ENCODE measurements at places on chromosomes 16 and 17.

DNA sequence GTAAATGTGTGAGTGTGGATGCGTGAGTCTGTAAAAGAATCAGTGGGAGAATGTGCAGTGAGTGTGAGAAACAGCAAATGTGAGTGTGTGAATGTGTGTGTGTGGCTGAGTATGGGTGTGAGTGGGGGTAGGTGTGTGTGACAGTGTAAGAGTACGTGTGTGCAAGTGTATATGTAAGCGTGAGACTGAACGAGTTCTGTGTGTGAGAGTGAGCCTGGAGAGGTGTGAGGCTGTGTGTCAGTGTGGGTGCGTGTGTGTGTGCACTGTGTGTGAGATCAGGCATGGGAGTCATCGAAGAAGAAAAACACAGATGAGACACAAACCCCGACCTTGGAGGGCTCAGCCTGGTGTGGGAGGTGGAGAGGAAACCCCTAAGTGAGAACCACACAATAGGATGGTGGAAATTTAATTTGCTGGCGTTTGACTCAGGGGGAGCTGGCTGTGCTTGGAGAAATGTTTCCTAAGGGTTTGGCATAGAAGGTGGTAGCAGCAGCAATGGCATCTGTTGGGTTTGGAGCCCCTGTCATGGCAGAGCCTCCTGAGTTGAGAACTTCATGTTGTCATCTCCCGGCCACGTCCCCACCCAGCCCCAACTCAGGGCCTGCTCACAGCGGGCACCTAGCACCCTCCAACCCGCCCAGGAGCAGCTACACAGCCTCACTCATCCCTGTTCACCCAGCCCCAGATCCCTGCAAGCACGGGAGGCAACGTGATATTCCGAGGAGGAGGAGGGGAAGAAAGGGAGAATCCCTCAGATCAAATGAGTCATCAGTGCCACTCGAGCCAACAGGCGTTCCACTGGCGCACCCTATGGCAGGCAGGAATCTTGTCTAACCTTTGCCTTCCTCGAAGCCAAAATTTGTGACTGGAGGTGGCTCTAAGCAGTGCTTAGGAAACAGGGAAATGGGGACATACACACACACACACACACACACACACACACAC lies 14.3 kb upstream of the NUBP1 start:
- H3K4me3 ChIP-seq, result no peak overlapping the region
- no peak for DNase-seq
- H3K36me3 ChIP-seq, result peaks cover 2% of the 10 kb centered on the region
- no peak overlapping the region for H3K27ac ChIP-seq
- H3K4me1 ChIP-seq, result no peaks in the 10 kb centered on the region

DNA sequence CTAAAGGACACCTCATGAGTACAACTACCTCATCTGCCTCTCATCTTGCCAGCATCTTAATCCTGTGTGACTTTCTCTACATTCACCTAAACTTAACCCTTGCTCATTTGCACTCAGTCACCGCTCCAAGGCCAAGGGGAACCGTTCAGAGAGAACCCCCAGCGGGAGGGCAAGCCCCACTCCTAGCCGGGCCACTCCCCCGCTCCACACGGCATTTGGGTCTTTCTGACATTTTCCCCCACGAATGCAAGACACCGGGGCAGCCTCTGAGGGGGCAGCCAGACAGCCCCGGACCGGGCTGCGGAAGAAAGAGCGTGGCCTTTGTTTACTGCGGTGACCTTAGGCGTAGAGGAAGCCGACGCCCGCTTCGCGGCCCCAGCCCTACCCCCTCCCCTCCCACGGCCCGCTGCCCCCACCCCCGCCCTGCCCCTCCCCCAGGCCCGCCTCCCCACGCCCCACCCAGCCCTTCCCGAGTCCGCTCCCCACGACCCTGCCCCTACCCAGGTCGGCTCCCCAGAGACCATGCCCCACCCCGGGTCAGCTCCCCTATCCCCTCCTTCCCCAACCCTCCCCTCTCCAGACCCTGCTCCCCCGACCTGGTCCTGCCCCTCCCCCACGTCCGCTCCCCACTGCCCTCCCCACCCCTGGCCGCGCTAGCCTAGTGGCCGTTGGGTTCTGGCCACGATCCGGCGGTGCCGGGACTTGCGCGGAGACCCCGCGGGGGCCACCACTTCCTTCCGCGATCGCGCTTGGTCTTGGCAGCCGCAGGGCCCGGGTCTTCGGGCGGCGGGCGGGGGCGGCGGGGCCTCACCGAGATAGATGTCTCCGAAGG lies 789 bp downstream of the CSNK1D start:
- peak overlapping the region; percentile 100 for H3K27ac ChIP-seq
- peaks cover 14% of the 10 kb centered on the region for H3K36me3 ChIP-seq
- H3K4me3 ChIP-seq, result peak overlapping the region; percentile 83
- no peak for DNase-seq

DNA sequence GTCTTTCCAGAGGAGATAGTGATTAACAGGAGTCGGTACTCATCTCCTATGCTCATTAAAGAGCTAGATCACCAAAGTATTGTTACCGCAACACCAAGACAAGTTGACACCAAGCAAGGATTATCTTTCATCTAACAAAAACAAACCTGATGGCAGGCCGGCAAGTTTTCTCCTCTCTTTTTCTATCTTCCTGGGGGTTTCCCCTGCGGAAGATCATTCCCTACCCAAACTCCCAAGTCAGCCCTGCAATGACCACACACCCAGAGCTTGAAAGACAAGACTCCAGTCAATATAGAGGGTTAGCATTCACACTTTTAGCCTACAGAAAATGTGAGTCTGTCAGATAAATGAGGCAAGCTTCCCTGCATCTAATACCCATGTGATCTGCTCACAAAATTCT lies 312.1 kb downstream of the SOX9 start:
- H3K27ac ChIP-seq, result peak overlapping the region; percentile 2
- no peaks in the 10 kb centered on the region for H3K27me3 ChIP-seq
- H3K4me1 ChIP-seq, result peaks cover 47% of the 10 kb centered on the region
- no peaks in the 10 kb centered on the region for H3K36me3 ChIP-seq
- H3K4me3 ChIP-seq, result no peak overlapping the region

- DNase-seq, result no peak
- H3K36me3 ChIP-seq, result peaks cover 52% of the 10 kb centered on the region
Measured at GRCh38 chr16:31185339-31185738, 5.4 kb downstream of the FUS start.

GRCh38 chr16:15970743-15971439 lies 21.5 kb downstream of the ABCC1 start:
- peaks cover 25% of the 10 kb centered on the region for H3K36me3 ChIP-seq
- no peak for DNase-seq
- H3K27me3 ChIP-seq, result no peaks in the 10 kb centered on the region
- H3K4me1 ChIP-seq, result peaks cover 8% of the 10 kb centered on the region
- no peak overlapping the region for H3K4me3 ChIP-seq

DNA sequence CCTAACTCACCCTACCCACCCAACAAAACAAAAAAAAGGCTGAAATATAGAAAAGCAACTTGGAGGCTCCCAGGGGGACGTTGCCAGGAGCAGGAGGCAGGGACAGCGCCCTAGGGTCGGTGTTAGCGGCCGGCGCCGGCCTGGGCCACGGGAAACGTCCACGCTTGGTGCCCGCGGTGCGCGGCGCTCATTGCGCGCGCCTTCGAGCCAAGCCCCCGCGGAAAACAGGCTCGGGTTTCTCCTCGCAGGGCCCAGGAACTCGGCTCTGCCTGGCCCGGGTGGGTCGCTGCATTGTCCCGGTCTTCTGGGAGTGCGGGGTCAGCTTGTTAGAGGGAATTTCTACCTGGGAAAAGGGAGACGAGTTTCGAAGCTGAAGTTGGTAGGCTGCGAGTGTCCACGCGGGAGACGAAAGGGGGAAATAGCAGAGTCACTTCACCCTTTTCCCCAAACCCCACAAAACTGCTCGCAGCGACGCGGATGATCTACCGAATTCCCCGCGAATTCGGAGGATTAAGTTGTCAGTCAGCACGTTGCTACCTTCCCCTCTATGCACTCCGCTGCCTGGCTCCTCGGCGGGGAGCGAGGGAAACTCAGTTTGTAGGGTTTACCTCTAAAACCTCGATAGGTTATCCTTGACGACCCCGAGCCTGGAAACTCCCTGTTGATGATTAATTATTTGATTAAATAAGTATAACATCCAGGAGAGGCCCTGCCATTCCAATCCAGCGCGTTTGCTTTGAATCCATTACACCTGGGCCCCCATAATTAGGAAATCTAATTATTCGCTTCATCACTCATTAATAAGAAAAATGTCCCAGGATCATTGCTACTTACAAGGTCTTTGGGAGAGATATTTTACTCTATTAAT lies 751 bp upstream of the FOXC2 start:
- H3K4me3 ChIP-seq, result peak overlapping the region; percentile 59
- H3K27ac ChIP-seq, result peak overlapping the region; percentile 34
- peaks cover 67% of the 10 kb centered on the region for H3K27me3 ChIP-seq
- no peak for DNase-seq
- H3K36me3 ChIP-seq, result peaks cover 5% of the 10 kb centered on the region

GRCh38 chr17:17313350-17313991 lies 10.3 kb downstream of the NT5M start:
- H3K4me1 ChIP-seq, result no peaks in the 10 kb centered on the region
- H3K36me3 ChIP-seq, result peaks cover 19% of the 10 kb centered on the region
- no peak overlapping the region for H3K4me3 ChIP-seq
- H3K27me3 ChIP-seq, result no peaks in the 10 kb centered on the region
- DNase-seq, result peak; percentile 58

DNA sequence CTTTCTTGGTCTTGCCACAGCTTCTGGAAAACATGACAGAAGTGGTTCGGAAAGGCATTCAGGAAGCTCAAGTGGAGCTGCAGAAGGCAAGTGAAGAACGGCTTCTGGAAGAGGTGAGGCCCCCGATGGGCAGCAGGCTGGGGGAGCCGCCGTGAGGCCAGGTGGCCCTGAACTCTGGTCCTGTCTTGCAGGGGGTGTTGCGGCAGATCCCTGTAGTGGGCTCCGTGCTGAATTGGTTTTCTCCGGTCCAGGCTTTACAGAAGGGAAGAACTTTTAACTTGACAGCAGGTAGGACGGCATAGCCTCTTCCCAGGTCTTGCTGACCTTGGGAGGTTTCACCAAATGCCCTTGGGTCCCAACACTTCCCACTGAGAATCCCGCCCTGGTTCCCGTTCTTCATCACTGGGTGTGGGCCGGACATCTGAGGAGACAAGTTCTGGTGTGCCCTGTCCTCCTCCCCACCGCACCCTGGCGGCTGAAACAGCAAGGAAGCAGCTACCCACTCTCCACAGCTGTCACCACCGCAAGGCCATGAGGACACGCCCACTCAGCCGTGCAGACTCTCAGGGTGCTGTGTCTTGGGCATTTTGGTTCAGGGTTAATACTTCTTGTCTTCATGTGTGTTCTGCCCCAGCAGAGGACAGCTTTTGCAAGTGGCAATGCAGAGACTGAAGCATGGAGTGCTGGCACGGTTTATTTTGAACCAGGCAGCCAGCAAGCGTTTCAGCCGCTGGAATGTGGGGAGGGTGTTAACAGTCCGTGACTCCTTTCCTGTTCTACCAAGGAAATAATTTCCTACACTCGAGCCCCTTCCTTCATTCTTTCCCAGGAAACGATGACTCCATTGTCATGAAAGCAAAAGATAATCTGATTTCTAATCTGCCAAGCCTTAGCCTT lies 21.4 kb downstream of the NTAN1 start:
- no peak overlapping the region for H3K4me3 ChIP-seq
- no peaks in the 10 kb centered on the region for H3K4me1 ChIP-seq

- peak overlapping the region; percentile 69 for H3K27ac ChIP-seq
- H3K4me1 ChIP-seq, result peaks cover 32% of the 10 kb centered on the region
- no peak for DNase-seq
- peaks cover 3% of the 10 kb centered on the region for H3K36me3 ChIP-seq
- H3K27me3 ChIP-seq, result no peaks in the 10 kb centered on the region
- H3K4me3 ChIP-seq, result no peak overlapping the region
Measured at GRCh38 chr17:17732892-17733670, 51.8 kb downstream of the RAI1 start.

DNA sequence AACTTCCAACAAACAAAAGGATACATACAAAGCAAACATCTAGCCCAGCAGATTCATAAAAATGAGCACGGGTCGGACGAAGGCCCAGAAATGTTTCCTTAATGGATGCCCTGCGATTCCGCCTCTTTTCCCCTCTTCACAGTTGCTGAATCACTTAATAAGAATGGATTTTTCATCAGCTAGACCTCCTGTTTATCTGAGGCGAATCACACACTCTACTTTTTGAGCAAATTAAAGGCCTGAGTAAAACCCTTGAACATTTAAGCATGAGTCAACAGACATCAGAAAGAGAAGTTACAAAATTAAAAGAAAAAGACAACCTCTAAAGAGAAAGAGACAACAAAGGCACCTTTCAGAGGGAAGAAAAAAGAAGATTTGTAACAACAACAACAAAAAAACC lies 44.7 kb downstream of the HS3ST3A1 start:
- no peak overlapping the region for H3K4me3 ChIP-seq
- no peak for DNase-seq
- H3K27ac ChIP-seq, result peak overlapping the region; percentile 32
- H3K36me3 ChIP-seq, result peaks cover 10% of the 10 kb centered on the region
- H3K4me1 ChIP-seq, result peaks cover 23% of the 10 kb centered on the region
- no peaks in the 10 kb centered on the region for H3K27me3 ChIP-seq

DNA sequence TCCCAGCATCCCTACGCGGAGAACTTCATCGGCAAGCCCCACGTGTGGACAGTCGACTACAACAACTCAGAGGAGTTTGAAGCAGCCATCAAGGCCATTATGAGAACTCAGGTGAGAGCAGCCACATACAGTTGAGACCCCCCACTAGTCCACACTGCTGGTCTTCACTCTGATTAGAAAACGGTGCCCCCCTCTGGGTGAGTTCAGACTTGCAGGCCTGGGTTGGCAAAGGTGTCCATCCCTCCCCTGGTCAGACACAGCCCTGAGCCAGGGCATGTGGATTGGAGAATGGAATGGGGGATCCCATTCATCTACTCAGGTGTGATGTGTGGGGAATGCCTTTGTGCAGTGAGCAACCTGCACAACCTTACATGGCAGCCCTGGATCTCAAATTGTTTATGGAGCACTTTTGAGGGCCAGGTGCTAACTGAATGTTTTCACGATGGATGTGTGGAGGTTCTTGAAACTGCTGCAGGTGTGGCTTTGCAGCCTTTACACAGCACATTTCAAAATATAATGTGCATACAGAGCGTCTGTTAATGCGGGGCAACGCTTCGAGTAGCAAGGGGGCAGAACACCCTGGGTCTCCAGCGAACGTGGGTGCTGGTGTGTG lies 72.6 kb downstream of the MGAT5B start:
- no peaks in the 10 kb centered on the region for H3K4me1 ChIP-seq
- H3K36me3 ChIP-seq, result no peaks in the 10 kb centered on the region
- peaks cover 3% of the 10 kb centered on the region for H3K27me3 ChIP-seq
- no peak overlapping the region for H3K27ac ChIP-seq
- no peak for DNase-seq
- no peak overlapping the region for H3K4me3 ChIP-seq
